ENCODE measurements at places on chromosomes 1 and 21.

DNA sequence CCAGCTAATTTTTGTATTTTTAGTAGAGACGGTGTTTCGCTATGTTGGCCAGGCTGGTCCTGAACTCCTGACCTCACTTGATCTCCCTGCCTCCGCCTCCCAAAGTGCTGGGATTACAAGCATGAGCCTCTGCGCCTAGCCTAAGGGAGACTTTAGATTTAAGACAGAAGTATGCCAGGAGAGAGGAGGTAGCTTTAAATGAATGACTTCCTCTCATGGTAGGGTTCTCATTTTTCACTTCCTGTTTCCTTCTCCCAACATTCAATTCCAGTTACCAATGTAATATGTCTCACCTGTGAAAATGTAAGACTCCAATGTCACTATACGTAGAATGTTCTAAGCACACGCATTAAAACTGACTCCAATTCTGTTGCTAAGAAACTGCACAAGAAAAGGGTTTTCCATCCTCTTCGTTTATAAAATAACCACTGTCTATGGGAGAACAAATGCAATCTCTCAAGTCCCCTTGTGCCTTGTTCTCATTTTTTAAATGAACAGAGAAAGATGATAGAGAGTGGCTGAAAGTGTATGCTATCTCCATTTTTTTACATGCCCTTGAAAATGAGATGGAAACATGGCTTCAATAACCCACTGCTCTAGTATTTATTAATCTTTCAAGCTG is 140.0 kb downstream of the SLC45A1 start:
- DNase-seq, result no peak

GRCh38 chr1:31901838-31902509 is 36.2 kb downstream of the PTP4A2 start:
- no peak for DNase-seq

DNA sequence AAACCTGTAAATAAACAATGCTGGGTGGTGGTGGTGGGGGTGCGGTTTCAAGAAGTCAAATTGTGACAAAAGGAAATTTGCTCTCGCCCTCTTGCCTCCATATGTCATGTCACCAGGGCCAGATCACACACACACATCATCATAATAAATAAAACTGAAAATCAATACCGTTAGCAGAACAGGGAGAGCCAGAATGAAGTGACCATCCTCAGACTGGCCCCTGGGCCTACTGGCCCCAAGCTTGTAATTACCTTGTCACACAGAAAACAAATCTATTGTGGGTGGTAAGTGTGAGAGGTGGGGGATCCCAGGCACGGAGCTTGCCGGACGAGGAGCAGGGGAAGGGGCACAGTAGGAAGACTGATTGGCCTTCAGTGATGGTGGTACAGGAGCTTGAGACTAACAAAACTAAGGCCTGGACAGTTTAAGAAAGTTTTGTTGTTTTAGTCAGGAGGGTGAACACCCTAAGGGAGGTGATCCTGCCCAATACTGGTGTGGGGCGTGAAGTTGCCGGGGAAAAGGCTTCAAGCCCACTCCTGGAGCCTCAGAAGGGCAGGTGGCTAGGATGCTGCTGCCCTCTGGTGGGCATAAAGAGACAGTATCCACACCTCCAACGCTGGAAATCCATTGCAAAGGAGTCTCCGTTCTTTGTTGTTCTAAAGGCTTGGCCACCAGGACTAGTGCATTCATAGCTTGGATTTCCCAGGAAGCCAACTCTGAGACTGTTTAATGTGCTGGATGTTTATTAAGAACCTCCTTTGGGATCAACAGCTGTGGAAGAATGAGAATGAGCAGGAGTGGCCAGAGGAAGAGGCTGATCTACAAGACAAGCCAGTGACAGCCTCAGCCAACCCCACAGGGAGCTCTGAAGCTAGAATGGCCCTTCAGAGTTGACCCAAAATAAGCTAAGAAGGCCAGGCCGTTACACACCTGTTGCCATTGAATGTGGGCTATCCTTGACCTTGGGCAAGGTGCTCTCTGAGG is 8.1 kb upstream of the C1orf216 start:
- peak; percentile 23 for DNase-seq

DNA sequence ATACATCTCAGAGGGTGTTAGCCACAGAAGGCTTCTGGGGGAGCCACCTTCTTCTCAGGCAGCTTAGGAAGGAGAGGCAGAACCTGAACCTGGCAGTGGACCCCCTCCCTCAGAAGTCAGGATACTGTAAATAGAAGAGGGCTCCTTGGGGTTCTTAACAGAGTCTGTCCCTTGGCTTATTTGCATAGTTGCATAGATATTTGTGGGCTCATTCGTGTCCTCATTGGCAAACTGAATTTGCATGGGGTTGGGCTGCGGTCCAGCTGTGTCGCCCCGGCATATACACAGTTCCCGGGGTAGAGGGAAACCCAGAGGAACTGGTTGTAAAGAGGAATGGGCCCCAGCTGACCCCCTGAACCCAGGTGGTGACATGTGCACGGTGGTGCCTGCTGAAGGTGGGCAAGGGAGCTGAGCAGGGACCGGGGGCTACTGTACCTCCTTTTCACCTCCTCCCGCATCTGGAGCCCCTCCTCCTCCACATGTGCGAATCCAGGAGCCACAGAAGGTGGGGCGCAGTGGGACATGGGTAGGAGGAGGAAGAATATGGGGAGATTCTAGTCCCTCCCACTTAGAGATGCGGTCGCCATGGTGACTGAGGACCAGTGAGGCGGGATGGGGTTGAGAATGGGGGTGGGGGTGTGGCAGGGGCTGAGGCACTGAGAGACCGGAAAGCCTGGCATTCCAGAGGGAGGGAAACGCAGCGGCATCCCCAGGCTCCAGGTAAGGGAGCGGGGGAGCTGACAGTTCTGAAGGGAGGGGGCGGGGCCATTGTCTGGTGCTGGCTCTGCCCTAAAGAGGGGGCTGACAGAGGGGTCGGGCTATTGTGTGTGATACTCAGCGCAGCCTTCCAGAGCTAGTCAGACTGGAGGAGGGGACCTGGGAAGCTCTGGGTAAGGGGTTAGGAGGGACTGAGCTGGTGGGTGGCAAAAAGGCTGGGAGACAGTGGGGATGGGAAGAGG is 3.7 kb upstream of the SEMA4A start:
- DNase-seq, result no peak

GRCh38 chr1:229190057-229190575 is 80.8 kb upstream of the RAB4A start:
- no peak for DNase-seq

GRCh38 chr1:67803380-67804279 is 29.6 kb downstream of the GNG12 start:
- DNase-seq, result no peak

- DNase-seq, result no peak
Measured at GRCh38 chr1:79663916-79664315, 657.4 kb upstream of the ADGRL4 start.

GRCh38 chr1:10325521-10325920 is 73.3 kb upstream of the PGD start:
- DNase-seq, result no peak

GRCh38 chr21:36551321-36551720 is 71.4 kb upstream of the CLDN14 start:
- no peak for DNase-seq

GRCh38 chr1:164087906-164088453 is 471.0 kb upstream of the PBX1 start:
- no peak for DNase-seq

GRCh38 chr21:36727866-36728265 is 29.0 kb downstream of the SIM2 start:
- DNase-seq, result no peak

DNA sequence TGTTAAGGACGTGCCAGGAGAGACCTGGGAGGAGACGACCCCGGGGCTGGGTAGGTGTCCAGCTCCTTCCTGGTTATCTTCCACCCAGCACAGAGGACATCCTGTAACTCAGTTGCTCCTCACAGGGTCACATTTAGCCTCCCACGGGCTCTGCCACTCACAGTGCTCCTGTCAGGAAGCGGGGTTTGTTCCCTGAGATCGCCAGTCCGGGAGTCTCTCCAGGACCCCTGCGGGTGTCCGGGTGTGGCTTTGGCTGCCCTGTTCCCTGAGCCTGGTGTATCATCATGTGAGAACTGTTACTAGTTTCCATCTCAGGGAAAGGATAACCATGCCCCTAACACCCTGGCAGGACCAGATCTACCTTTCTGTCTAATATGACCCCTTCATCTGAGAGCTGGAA is 158.2 kb upstream of the RUNX1 start:
- no peak for DNase-seq

DNA sequence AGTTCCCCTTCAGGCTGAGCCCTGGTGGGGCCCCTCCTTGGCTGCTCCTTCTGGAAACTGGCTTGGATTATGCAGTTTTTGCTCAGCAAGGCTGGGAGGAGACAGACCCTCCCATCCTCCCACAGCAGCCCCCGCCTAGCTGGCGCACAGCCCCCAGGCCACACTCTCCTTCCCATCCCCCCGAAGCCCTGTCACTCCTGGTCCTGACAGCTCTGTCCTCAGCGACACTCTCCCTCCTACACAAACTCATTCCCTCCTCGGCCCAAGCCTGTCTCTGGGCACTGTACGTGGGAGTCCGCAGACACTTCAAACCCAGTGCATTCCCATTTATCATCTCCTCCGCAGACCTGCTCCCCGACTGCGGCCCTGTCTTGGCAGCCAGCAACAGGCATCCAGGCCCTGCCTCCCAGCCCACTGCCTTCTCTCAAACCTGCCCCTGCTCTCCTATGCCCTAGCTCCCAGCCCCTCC is 25.0 kb upstream of the EPHB2 start:
- no peak for DNase-seq

DNA sequence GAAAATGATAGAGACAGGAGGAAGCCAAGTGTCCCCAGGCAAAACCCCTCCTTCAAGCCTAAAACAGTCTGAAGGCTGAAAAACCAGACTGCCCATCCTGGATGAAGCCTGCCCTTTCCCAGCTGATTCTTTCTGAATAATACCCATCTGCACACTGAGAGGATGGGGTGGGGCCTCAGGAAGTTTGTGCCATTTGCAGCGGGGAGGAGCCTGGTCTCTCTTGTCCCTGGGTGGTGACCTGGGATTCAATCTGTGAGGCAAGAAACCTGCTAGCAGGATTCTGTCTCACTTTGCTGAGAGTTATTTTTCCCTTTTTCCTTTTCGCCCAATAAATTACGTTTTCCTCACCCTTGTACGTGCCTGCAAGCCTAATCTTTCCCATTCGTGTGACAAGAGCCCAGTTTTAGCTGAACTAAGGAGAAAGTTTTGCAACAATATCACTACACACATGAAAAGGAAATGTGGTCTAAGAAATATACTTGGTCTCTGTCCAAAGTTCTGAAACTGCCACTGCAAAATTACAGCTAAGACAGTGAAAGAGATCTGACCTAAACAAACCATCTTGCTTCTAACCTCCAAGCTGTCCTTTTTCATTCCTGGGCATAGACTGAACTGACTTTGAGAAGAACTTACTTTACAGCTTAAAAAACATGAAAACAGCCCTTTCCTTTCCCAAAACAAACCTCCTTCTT is 105.0 kb downstream of the COP1 start:
- no peak for DNase-seq

DNA sequence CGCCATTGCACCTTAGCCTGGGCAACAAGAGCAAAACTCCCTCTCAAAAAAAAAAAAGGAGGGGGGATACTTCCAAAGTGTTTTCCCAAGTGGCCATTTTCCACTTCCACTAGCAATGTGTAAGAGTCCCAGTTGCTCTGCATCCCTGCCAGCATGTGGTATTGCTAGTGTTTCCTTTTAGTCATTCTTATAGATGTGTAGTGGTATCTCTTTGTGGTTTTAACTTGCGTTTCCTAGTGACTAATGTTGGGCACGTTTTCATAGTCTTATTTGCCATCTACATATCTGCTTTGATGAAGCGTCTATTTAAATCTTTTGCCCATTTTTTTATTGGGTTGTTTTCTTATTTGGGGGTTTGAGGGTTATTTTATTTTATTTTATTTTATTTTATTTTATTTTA is 31.1 kb downstream of the INAVA start:
- DNase-seq, result no peak

GRCh38 chr21:14838400-14838799 is 226.4 kb downstream of the NRIP1 start:
- DNase-seq, result no peak

DNA sequence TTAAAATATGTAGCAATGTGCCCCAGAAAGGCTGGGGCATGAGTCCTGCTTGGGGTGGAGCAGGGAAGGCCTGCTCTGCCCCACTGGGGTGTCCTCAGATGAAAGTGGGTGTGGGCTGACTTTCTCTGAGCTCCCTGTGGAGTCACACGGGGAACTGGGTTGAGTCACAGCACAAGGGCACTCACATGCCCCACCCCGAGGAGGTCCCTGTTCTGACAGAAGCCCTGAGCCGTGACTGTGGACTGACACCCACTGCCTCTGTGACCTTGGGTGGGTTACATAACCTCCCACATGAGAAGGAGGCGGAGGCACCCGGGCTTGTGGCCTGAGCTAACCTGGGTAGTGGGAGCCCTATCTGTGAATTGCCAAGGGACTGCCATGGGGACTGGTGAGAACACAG is 52.5 kb upstream of the TINAGL1 start:
- no peak for DNase-seq

GRCh38 chr1:15825800-15826199 is 18.4 kb upstream of the UQCRHL start:
- DNase-seq, result no peak

- DNase-seq, result no peak
Measured at GRCh38 chr21:32413015-32413504, 554 bp downstream of the EVA1C start.

DNA sequence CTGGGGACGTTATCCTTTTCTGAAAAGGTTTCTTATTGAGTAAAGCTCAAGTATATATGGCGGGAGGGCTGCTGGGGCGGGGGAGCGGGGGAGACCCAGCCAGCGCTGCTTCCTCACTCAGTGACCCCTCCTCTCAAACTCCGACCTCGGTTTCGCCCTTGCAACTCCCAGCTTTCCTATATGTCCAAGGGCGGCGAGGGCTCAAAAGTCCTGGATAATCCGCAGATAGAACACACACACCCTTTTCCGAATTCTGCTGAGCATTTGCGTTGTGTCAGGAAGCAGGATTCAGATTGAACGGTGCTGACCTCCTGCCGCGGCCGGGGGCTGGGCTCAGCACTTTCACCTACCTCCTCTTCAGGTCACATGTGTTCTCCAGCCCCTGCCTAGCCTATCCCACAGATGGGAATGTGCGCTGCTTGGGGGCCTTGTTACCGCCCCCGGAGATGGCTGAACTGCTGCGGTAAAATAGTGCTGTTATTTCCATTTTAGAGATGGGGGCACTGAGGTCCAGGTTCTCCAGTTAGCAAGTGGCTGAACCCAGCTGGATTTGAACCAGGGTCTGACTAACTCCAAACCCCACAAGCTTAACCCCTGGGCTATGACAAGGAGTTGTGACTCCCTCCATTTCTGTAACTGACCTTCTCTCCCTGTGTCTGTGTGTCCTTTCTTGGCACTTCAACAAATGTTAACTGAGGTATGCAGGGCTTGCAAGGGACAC is 795 bp upstream of the AHDC1 start:
- DNase-seq, result no peak

GRCh38 chr1:17550729-17551584 is 11.5 kb downstream of the ARHGEF10L start:
- no peak for DNase-seq

- no peak for DNase-seq
Measured at GRCh38 chr1:19892628-19893168, 10.5 kb downstream of the OTUD3 start.

DNA sequence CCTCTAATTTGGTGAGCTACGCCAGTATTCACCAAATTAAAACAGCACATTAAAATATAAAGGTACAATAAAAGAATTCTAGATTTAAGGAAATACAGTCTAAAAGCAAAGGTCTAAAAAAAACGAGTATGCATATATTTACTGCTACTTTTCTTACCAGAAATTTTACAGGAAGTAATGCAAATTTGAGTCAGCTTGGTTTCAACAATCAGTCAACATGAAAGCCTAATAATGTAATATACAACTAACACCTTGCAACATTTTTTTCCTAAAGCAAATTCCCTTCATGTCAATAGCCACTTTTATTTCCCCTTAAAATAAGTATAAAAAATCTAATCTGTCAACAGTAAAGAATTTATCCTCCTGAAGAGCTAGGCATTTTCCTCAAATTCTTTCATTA is 11.9 kb downstream of the PTP4A2 start:
- DNase-seq, result no peak
